ENCODE measurements at places on chromosomes 1 and 21. TPM values are rescaled to one million over a fixed set of nuclear protein-coding genes. Genes with fewer than 3 reads are reported as not detected.

The RBM34 gene
- total RNA-seq, result 57.3 TPM

The HUNK gene
- 1.9 TPM for total RNA-seq

The SPRR1B gene
- total RNA-seq, result not detected

The FCRL5 gene
- 1.2 TPM for total RNA-seq
